ENCODE measurements at places on chromosomes 6 and 20. TPM values are rescaled to one million over a fixed set of nuclear protein-coding genes. Genes with fewer than 3 reads are reported as not detected.
A peak's percentile ranks its signal among the peaks of the same experiment; 100 is the strongest.

- no peak for DNase-seq
- H3K27ac ChIP-seq = no peak overlapping the region
- H3K36me3 ChIP-seq = peaks cover 6% of the 10 kb centered on the region
- peaks cover 27% of the 10 kb centered on the region for H3K4me1 ChIP-seq
- H3K4me3 ChIP-seq = no peak overlapping the region
- H3K27me3 ChIP-seq = no peaks in the 10 kb centered on the region
These were observed 27.3 kb downstream of the WRNIP1 start for GRCh38 chr6:2792330-2793110.

- DNase-seq = no peak
- H3K27me3 ChIP-seq = peaks cover 17% of the 10 kb centered on the region
- no peaks in the 10 kb centered on the region for H3K4me1 ChIP-seq
- H3K4me3 ChIP-seq = no peak overlapping the region
- no peaks in the 10 kb centered on the region for H3K36me3 ChIP-seq
These were observed 6.3 kb downstream of the PPP1R14C start for GRCh38 chr6:150149146-150149545.

DNA sequence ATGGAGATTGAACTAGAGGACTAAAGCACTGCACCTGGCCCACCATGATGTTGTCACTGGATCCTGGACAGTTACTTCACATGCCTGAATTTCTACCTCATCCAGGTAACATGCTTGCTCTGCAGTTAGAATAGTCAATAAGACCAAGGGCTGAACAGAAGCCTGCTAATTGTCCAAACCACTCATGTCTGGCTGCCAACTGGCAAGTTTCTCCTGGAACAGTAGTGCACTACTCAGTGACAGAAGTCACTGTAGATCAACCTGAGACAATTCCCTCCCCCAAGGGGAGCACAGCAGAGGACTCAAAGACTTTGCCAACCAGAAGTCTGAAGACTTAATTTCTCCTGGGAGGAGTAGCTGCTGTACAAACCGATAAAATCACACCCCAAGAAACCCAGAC, 454.6 kb upstream of the MARCKS start:
- H3K27ac ChIP-seq = no peak overlapping the region
- H3K27me3 ChIP-seq = no peaks in the 10 kb centered on the region
- no peaks in the 10 kb centered on the region for H3K36me3 ChIP-seq
- no peak overlapping the region for H3K4me3 ChIP-seq
- no peak for DNase-seq
- no peaks in the 10 kb centered on the region for H3K4me1 ChIP-seq

DNA sequence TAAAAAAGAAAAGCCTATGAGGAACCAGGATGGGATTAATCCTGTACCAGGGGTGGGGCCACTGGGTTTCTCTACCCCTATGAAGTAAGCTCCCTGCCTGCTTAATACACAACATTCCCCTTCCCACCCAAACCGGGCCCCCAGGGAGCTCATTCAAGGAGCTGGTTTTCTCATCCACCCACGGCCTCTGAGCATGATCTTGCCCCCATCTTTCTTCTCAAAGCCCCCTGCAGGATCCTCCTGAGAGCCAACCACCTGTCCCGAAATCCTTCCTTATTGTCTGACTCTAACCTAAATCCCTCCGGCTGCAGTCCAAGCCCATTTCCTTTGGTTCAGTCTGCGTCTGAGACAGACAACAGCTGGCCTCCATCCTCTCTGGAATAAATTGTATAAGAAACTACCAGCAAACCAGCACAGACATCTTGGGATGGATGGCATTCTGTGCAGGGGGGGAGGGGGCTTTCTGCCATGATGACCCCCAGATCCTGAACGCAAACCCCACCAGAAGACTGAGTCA, 21.0 kb downstream of the KCNK5 start:
- DNase-seq = no peak
- no peak overlapping the region for H3K27ac ChIP-seq
- no peaks in the 10 kb centered on the region for H3K27me3 ChIP-seq

DNA sequence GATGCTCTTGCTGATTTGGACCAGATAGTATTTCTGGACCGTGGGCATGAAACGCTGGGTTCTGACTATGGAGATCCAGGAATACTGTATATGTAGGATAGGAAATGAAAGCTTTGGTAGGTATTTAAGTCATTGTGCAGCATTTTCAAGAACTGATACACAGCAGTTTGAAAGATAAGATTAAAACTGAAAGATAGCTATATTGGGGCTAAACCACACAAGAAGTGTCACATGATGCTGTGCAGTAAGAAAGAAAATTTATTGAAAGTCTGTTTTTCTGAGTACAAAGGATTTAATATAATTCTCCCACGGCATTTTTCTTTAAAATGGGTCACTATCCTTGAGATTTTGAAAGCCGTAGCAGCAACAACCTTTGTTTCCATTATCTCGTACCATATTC, 305 bp downstream of the IL17A start:
- H3K27ac ChIP-seq = no peak overlapping the region
- H3K27me3 ChIP-seq = peaks cover 5% of the 10 kb centered on the region
- no peaks in the 10 kb centered on the region for H3K4me1 ChIP-seq
- H3K36me3 ChIP-seq = no peaks in the 10 kb centered on the region
- no peak for DNase-seq
- H3K4me3 ChIP-seq = no peak overlapping the region

DNA sequence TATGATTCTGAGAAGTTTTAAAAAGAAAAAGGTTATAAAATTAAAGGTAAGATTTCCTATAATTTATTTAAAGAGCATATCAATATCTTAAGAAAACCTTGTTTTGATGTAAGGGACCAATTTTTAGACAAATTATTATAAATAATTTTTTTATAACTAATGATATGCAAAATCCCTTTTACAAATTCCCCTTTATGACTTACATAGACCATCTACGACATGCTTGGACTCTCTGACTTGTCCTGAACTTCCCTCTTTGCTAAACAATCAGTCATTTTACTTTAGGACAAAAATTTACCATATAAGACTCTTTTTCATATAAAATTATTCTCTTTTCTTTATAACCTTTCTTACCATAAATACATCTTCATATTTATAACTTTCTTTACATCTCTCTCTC, 15.3 kb upstream of the ANGPT4 start:
- no peaks in the 10 kb centered on the region for H3K36me3 ChIP-seq
- H3K4me1 ChIP-seq = no peaks in the 10 kb centered on the region
- no peaks in the 10 kb centered on the region for H3K27me3 ChIP-seq

DNA sequence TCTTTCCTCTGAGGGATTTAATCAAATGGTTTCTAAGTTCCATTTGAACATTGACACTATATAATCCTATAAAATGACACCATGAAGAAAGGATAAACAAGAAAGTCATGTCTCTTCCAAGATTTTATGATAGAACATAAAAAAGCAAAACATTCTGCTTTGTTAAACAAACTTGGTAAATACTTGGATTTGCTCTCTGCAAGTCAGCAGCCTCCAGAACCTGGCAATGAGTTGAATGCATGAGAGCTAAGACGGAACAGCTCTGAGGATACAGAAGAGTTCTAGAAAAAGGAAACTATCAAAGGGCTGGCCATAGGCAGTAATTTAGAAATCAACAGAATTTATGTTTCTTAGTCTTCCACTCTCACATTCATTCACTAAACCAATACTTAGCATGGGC, 656.0 kb upstream of the ID4 start:
- H3K27me3 ChIP-seq = no peaks in the 10 kb centered on the region
- no peaks in the 10 kb centered on the region for H3K36me3 ChIP-seq
- H3K27ac ChIP-seq = no peak overlapping the region
- H3K4me3 ChIP-seq = no peak overlapping the region

DNA sequence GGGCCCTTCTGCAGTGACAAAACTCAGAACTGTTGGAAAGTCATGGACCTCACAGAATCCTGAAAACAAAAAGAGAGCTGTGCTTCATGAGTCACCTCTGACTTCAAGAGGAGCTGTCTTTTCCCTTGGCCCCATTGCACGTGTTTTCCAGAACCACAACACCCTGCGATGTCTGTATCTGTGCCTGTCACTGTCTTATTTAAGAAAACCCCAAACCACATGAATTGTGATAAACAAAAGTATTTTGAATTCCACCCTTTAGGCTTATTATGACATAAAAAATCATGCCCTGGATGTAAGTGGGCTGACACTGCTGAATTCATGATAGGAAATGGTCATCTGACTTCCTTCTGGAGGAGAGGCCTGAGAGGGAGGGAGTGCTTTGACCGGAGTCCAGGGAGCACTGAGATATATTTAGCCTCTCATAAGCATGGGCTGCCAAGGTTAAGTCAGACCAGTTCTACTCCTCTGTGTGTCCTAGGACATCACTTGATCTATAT, 96.4 kb upstream of the DUSP22 start:
- H3K36me3 ChIP-seq = no peaks in the 10 kb centered on the region
- DNase-seq = peak; percentile 41
- no peaks in the 10 kb centered on the region for H3K27me3 ChIP-seq
- peaks cover 28% of the 10 kb centered on the region for H3K4me1 ChIP-seq

- H3K36me3 ChIP-seq = no peaks in the 10 kb centered on the region
- no peak for DNase-seq
- no peak overlapping the region for H3K27ac ChIP-seq
- no peaks in the 10 kb centered on the region for H3K4me1 ChIP-seq
These were observed 77.4 kb downstream of the MKKS start for GRCh38 chr20:10356628-10357027.

DNA sequence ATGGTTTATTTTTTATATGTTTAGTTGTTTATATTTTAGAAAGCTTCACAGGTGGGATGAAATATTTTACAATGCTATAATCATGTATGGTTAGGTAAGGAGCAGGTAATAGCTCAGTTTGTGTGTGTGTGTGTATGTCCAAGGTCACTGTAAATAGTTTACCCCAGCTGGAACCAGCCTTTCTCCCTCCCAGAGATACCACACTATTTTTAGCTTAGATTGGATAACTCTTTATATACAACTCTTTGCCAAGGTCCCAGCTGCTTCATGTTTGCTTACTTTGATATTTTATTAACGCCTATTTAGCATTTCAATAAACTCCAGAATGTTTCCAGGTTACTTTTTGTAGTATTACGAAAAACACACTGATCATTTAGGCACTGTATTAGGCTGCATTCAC, 1.8 kb upstream of the PEX7 start:
- no peak overlapping the region for H3K4me3 ChIP-seq
- no peak overlapping the region for H3K27ac ChIP-seq
- DNase-seq = no peak
- no peaks in the 10 kb centered on the region for H3K27me3 ChIP-seq

DNA sequence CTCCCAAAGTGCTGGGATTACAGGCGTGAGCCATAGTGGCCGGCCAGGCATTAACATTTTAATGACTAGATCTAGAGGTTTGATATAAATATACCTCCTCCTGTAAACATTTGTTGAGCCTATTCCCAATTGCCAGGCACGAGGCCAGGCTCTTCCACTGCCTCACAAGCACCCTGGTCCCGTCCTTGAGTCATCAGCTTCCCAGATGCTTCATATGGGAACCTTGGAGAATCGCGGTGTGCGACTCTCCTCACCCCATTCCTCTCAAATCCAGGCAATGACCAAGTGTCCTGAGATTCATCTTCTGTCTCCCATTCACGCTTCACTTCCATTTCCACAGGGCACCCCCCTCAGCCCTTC, 35.9 kb upstream of the PIM1 start:
- H3K27me3 ChIP-seq = no peaks in the 10 kb centered on the region
- no peak overlapping the region for H3K4me3 ChIP-seq
- DNase-seq = no peak
- H3K4me1 ChIP-seq = peaks cover 49% of the 10 kb centered on the region
- H3K36me3 ChIP-seq = no peaks in the 10 kb centered on the region
- peak overlapping the region; percentile 72 for H3K27ac ChIP-seq

GRCh38 chr20:37915800-37916570, 13.1 kb downstream of the VSTM2L start:
- peaks cover 11% of the 10 kb centered on the region for H3K4me1 ChIP-seq
- DNase-seq = no peak
- peaks cover 16% of the 10 kb centered on the region for H3K27me3 ChIP-seq
- H3K36me3 ChIP-seq = no peaks in the 10 kb centered on the region

DNA sequence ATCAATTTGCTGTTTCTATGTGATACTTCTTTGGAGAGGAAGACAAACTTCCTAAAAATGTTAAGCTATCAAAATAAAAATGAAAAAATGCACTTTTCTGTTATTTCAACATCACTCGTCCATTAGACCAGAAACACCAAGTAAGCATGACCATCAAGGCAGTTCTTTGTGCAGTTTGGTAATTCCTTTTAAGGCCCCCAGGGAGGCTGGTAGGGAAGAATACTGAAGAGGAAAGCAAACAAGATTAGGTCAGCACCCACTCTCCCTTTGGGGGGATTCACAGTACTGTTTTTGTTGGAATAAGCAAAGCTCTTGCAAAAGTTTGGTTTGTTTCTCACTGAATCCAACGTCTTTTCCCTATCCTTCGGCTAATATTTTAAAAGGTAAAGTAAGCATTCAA, 206.8 kb upstream of the SLC35B3 start:
- H3K36me3 ChIP-seq = no peaks in the 10 kb centered on the region
- no peak for DNase-seq
- H3K4me1 ChIP-seq = no peaks in the 10 kb centered on the region

DNA sequence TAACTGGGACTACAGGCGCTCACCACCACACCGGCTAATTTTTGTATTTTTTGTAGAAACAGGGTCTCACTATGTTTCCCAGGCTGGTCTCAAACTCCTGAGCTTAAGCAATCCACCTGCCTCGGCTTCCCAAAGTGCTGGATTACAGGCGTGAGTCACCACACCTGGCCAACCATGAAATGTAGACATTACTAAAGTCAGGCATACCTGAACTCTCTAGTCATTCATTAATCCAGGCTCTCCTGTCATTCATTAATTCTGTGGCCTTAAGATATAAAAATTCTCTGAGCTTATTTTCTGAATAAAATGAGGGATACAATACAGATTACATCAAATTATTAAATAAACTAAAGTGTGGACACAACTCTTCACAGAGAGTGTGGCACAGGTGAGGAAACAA, 159.7 kb downstream of the GMDS start:
- no peak overlapping the region for H3K27ac ChIP-seq
- no peaks in the 10 kb centered on the region for H3K27me3 ChIP-seq
- H3K4me1 ChIP-seq = no peaks in the 10 kb centered on the region
- no peaks in the 10 kb centered on the region for H3K36me3 ChIP-seq
- DNase-seq = no peak

GRCh38 chr20:57316795-57317201, 12.8 kb upstream of the SPO11 start:
- H3K4me1 ChIP-seq = no peaks in the 10 kb centered on the region
- H3K27ac ChIP-seq = no peak overlapping the region
- no peaks in the 10 kb centered on the region for H3K36me3 ChIP-seq
- no peak for DNase-seq
- peaks cover 5% of the 10 kb centered on the region for H3K27me3 ChIP-seq
- H3K4me3 ChIP-seq = no peak overlapping the region

Gene GGTLC1
- total RNA-seq = not detected

Gene NKAIN2
- not detected for total RNA-seq

Gene CRYBG1
- total RNA-seq = 59.4 TPM

Gene XPO5
- total RNA-seq = 31.2 TPM

All from CD4-positive, alpha-beta T cell (primary cell).